ENCODE measurements at places on chromosomes 1 and 21. TPM values are rescaled to one million over a fixed set of nuclear protein-coding genes. Genes with fewer than 3 reads are reported as not detected.
A peak's percentile ranks its signal among the peaks of the same experiment; 100 is the strongest.

The CACNA1S gene
- not detected for total RNA-seq

The NBPF4 gene
- total RNA-seq, result not detected

The LEFTY2 gene
- total RNA-seq, result 0.09 TPM

The FCRLA gene
- not detected for total RNA-seq

The GSTM1 gene
- not detected for total RNA-seq

- no peak for DNase-seq
- no peak overlapping the region for H3K4me3 ChIP-seq
- H3K4me1 ChIP-seq, result peaks cover 13% of the 10 kb centered on the region
- no peaks in the 10 kb centered on the region for H3K27me3 ChIP-seq
These were observed 34.4 kb downstream of the CAPZB start for GRCh38 chr1:19450811-19451515.

GRCh38 chr21:28272272-28272992, 720.2 kb downstream of the LTN1 start:
- no peak for DNase-seq
- no peak overlapping the region for H3K4me3 ChIP-seq
- no peaks in the 10 kb centered on the region for H3K36me3 ChIP-seq
- no peaks in the 10 kb centered on the region for H3K4me1 ChIP-seq
- no peaks in the 10 kb centered on the region for H3K27me3 ChIP-seq

DNA sequence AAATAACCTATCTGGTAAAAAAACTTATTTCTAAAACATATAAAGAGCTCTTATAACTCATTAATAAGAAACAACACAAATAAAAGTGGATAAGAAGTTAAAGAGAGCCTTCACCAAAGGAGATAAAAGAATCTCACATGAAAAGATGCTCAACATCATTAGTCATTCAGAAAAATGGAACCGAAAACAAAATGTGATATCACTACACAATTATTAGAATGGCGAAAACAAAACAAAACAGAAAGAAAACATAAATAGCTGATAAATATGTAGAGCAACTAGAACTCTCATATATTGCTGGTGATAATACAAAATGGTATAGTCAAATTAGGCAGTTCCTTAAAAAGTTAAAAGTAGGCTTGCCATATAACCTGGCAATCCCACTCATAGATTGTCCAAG, 1109.3 kb downstream of the PLA2G4A start:
- no peaks in the 10 kb centered on the region for H3K27me3 ChIP-seq
- no peaks in the 10 kb centered on the region for H3K4me1 ChIP-seq
- no peak overlapping the region for H3K27ac ChIP-seq
- DNase-seq, result no peak
- no peaks in the 10 kb centered on the region for H3K36me3 ChIP-seq
- no peak overlapping the region for H3K4me3 ChIP-seq

DNA sequence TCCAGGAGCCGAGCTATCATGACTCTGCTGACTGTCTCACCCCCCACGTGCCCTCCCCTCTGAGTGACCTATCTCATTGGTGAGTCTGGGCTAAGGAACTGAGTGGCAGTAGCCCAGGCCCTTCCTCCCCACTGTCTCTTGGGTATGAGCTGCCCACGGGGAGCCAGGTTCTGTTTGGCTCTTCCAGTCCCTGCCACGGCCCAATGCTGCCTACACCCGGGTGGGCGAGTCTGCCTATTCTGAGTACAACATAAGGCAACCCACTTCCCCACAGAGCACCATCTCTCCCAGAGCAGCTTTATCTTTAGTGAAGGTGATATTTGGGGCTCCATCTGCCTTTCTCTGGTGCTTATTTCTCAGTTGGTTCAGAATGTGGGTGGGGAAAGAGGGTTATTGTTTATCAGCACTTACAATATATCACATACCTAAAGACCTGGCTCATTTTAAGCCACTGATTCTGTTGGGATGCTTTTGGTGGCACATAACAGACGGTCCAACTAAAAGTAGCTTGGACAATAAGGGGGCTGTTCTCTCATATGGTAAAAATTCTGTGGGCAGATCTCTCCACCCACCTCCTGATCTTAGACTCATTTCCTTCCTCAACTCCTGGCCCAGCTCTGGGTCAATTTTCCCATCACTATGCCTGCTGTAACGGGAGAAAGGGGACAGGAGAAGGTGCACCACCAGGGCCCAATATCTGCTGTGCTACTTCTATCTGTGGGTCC, 27.7 kb upstream of the VWA5B1 start:
- no peak overlapping the region for H3K27ac ChIP-seq
- no peaks in the 10 kb centered on the region for H3K4me1 ChIP-seq
- DNase-seq, result no peak
- H3K4me3 ChIP-seq, result no peak overlapping the region
- H3K36me3 ChIP-seq, result no peaks in the 10 kb centered on the region
- H3K27me3 ChIP-seq, result no peaks in the 10 kb centered on the region

GRCh38 chr1:67687649-67688048, 2.6 kb downstream of the GADD45A start:
- peaks cover 13% of the 10 kb centered on the region for H3K36me3 ChIP-seq
- H3K27ac ChIP-seq, result no peak overlapping the region
- H3K4me3 ChIP-seq, result peak overlapping the region; percentile 86

- H3K27me3 ChIP-seq, result no peaks in the 10 kb centered on the region
- H3K4me1 ChIP-seq, result peaks cover 19% of the 10 kb centered on the region
- no peak for DNase-seq
- no peak overlapping the region for H3K4me3 ChIP-seq
These were observed 15.3 kb downstream of the AGPAT3 start for GRCh38 chr21:43880111-43880985.

DNA sequence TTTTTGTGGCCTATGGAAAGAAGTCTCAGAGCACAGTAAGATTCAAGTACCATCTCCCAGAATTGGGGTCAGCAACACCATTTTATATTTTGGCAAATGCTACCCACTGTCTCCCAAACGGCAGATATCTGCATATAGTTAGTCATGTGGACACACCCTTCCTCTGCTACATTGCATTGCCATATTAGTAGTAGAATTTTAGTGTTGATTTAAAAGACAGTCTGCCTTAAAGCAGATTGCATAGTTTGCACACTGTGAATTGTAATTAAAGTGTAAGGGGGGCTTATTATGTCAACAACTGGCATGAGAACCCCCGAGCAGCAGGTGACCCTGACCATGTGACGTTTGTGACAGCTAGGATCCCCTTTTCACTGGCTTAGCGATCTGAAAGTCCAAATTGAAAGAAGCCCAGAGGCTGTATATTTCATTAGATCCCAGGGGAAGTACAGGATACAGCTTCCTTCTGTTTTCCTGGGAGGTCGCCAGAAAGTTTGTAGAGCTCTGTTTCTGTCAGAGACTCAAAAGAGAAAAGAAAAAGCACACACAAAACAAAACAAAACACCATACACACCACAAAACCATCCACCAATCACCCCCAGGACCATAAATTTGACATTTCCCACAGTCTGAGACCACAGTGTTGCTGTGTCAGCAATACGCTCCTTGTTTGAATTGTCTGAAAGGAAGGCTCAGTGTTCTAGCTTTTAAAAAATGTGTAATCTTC, 172.4 kb downstream of the NFIA start:
- peaks cover 19% of the 10 kb centered on the region for H3K4me1 ChIP-seq
- no peak overlapping the region for H3K4me3 ChIP-seq
- H3K27me3 ChIP-seq, result no peaks in the 10 kb centered on the region
- DNase-seq, result no peak
- H3K27ac ChIP-seq, result no peak overlapping the region
